ENCODE measurements at places on chromosomes 2 and 18.

DNA sequence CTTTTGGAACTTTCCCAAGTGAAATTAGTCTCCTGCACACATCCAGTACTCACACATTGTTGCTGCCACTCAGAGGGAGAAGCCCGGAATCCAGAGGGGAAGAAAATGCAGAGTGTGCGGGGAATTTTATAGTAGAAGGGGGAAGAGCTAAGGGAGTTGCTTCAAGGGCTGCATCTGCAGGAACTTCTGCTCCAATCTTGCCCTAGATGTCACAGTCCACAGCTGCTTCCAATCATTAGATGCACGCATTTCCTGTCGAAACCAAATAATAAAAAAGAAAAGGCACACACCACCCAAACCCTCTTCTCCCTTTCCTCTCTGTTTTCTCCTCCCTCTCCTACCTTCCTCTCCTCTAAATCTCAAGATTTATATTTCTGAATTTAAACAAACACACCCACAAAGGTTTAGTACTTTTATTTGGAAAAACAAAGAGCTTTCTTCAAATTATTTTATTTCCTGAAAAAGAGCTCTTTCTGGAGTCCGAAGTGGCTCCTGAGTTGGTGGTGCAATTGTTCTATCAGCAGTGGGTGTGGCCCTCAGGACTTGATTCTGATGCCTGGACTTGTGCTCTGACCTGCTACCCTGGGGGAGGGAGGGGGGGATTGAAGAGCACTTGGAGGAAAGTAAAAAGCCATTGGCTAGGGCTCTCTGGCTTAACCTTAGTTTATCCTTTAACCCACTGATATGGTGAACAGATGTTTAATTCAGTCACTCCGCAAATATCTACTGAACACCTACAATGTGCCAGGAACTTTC is 72.0 kb downstream of the KCNE4 start:
- DNase-seq: no peak

- DNase-seq: no peak
Observed at GRCh38 chr2:222360146-222360545, 61.3 kb upstream of the PAX3 start.

- DNase-seq: no peak
Observed at GRCh38 chr2:145106293-145106692, 586.4 kb upstream of the ZEB2 start.

DNA sequence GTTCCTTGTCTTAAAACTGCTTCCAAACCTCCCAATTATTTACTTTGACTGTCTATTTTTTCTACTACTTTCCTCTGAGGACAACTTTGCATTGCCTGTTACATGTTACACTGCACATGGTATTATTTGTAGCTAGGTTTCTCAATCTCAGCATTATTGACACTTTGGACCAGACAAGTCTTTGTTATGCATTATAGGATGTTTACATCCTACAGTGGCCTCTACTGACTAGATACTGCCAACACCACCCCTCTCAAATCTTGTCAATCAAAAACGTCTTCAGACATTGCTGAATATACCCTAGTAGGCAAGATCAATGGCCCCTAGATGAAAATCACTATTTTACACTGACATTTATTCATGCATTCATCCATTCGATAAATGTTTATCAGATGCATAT is 129.6 kb upstream of the DNAJC10 start:
- DNase-seq: no peak

GRCh38 chr2:53183581-53183980 is 584.0 kb upstream of the CHAC2 start:
- no peak for DNase-seq

- no peak for DNase-seq
Observed at GRCh38 chr18:49175071-49175470, 224.3 kb upstream of the SMAD7 start.

DNA sequence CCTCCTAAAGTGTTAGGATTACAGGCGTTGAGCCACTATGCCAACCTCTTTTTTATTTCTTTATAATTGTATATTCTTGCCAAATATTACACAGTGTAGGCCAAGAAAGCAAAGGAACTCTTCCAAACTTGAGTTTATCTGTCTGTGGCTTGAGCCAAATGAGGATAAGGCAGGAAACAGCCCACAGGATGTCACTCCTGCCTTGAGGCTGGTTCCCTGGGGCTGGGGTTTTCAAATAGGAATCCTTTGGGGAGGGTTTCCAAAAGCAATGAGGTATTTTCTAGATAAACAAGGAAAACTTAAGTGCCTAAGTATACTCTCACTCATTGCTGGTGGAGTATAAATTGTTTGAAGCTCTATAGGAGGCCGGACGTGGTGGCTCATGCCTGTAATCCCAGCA is 56.4 kb downstream of the ADCY3 start:
- DNase-seq: no peak

DNA sequence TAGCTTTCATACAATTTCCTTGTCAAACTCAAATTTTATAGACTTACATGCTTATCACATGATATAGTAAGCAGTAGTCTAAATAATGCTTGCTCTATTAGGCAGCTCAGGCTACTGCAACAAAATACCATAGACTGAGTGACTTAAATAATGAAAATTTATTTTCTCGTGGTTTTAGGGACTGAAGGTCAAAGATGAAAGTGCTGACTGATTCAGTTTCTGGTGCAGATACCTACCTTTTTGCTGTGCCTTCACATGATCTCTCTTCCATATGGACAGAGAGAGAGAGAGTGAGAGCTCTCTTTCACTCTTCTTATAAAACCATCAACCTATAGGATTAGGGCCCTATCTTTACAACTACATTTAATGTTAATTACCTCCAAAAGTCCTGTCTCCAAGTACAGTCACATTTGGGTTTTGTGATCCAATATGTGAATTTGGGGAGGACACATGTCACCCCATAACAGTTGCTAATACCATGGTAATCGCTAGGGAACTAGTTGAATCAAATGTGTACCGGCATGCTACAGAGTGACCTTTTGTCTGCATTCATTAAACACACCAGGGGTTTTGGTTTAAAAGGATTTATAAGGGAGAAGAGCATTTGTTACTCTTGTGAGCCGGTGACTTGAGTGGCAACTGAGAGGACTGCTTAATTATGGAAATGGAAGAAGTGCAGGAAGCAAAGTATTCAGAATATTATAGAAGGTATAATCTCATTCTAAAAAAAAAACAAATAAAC is 723.4 kb upstream of the LRRTM4 start:
- no peak for DNase-seq

- no peak for DNase-seq
Observed at GRCh38 chr18:47793609-47794008, 136.8 kb downstream of the SMAD2 start.

- no peak for DNase-seq
Observed at GRCh38 chr18:21831413-21831831, 90.8 kb downstream of the MIB1 start.

- no peak for DNase-seq
Observed at GRCh38 chr2:67322353-67323001, 74.7 kb upstream of the ETAA1 start.

GRCh38 chr2:192148620-192149321 is 46.0 kb downstream of the TMEFF2 start:
- DNase-seq: no peak

GRCh38 chr2:53867169-53867568 is 7.4 kb upstream of the GPR75 start:
- DNase-seq: no peak

DNA sequence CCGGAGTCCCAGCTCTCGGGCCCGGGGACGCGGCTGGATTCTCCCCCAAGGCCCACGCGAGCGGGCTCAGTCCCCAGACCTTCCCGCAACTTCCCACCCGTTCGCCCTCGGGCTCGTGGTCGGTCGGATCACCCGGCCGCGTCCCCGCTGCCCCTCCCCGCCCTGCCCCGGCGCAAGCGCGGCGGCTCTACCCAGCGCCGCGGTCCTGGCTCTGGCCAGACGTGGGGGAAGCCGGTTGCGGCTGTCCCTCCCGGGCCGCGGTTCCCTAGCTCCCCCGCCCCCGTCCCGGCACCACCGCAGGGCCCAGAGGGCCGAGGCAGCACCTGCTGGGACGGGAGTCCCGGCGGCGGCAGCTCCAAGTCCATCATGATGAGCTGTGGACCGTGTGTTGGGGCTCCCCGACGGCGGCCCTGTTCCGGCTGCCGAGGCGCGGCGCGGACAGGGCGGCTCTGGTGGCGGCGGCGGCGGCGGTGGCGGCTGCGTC is 276 bp downstream of the NFE2L2 start:
- peak; percentile 15 for DNase-seq

GRCh38 chr18:3405713-3406112 is 44.3 kb upstream of the TGIF1 start:
- no peak for DNase-seq

DNA sequence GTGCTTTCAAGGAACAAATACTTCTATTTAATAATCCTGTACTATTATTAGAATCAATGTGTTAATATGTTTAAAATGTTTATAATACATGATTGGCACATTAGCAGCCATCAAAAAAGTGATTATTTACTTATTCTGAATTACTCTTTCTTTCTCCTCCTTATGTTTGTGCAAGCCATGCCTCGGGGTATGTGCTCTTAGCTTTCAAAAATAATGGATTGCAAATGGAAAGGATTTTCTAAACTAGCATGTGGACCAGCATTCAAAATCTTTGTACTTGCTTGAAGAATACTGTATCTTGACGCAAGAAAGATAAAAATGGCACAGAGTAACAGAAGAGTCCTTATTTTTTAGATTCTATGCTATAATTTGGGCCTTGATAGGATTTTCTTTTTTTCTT is 156.5 kb downstream of the CDH7 start:
- DNase-seq: no peak

GRCh38 chr2:160672211-160672610 is 178.6 kb upstream of the RBMS1 start:
- DNase-seq: no peak

GRCh38 chr2:165376571-165376975 is 92.9 kb upstream of the CSRNP3 start:
- DNase-seq: no peak

GRCh38 chr2:106044021-106044420 is 150.1 kb downstream of the UXS1 start:
- no peak for DNase-seq

GRCh38 chr2:193542762-193543161 is 1348.0 kb upstream of the TMEFF2 start:
- no peak for DNase-seq

DNA sequence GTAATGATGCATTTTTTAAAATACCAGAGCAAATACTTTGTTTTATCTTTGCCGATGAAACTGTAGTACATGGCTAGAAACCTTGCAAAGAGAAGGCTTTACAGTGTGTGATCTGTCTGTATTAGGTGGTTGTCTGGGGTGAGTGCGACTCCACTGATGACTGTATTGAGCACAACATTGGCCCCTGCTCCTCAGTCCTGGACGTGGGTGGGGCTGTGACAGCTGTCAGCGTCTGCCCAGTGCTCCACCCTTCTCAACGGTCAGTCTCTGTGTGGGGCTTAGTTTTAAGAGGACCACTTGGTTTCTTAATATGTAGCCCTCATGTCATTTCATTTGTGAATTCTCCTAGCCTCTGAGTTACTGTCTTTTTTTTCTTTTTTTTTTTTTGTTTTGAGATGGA is 17.4 kb upstream of the MOCOS start:
- no peak for DNase-seq

GRCh38 chr2:3195641-3196476 is 181.8 kb downstream of the EIPR1 start:
- no peak for DNase-seq

GRCh38 chr2:40164736-40165508 is 287.0 kb downstream of the SLC8A1 start:
- no peak for DNase-seq

- DNase-seq: no peak
Observed at GRCh38 chr2:219836647-219837177, 209.3 kb downstream of the SLC4A3 start.

- DNase-seq: no peak
Observed at GRCh38 chr2:30964334-30965005, 157.2 kb upstream of the CAPN13 start.

DNA sequence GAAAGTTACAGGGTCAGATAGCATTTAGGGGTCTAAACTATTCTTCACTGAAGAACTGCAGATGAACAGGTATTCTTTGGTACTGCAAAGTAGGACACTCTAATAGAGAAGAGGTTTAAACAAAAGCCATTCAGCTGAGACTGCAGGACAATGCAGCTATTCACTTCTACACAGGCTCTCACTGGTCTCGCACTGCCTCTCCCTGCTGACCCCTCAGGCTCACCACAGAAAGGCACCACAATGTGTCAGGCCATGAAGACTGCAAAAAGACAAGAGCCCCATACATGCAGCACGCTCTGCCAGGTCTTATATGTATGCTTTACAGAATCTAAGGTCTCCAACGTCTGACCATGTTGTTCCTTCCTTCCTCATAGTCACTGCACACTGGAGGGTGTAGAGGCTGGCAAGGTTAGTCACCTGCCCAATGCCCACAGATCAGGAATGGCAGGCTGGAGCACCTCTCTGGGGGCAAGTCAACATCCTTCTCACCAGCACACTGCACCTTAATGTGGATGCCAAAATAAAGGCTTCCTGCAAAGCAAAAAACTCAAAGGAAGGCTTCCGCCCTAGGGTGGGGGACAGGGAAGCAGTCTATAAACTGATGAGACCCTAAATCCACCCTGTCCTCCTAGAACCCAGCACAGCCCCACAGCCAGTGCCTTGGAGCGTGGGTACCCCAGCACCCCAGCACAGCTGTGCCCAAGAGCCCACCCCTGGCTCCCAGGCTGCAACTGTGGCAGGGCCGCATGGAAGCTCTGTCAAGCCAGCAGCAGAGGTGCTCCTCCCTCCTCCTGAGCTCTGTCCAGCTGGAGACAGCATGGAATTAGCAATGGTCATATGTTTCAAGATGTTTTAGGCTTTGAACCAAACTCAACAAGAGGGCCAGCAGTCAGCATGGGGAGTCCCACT is 10.7 kb upstream of the RNU4ATAC start:
- no peak for DNase-seq

GRCh38 chr2:123770996-123771720 is 253.9 kb upstream of the CNTNAP5 start:
- DNase-seq: no peak

- no peak for DNase-seq
Observed at GRCh38 chr18:40469851-40470250, 1485.2 kb upstream of the PIK3C3 start.

GRCh38 chr2:166180951-166181812 is 53.4 kb upstream of the SCN1A start:
- no peak for DNase-seq

DNA sequence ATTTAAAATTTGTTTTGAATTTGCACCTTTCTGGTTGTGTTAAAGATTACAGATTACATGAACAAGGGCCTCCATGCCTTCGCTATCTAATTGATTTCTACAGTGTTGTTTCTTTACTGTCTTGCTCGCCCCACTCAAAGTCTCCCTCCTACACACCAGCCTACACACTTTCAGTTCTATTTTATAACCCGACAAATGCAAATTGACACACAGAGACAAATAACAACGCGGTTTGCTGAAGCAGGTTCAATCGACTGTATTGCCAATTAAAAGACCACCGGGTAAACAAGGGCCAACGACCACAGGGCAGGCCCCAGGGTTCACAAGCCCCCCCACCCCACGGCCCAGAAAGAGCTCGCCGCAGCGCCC is 869 bp downstream of the STARD7 start:
- DNase-seq: no peak

DNA sequence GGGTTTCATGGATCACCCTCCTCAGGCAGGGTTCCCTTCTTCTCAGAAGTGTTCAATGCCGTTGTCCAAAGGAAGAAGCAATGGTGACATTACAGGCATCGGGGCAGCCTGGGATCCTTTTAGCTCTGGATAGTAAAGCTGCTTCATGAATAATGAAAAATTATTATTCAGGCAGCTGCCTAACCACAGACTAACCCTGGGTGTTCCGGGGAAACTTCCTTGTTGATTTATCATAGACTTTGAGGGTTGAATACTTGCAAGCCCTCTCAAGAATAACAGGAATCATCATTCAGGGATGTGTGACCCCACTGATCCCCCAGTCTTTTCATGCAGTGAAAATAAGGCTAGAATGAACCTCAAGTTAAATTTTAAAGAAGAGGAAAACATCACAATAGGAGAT is 419.4 kb downstream of the MEIS1 start:
- DNase-seq: no peak

Data from T follicular helper cell (primary cell).